Thyroid gland (tissue), 4 donors: ENCODE measurements at places on chromosomes 2 and 18. TPM values are rescaled to one million over a fixed set of nuclear protein-coding genes. Genes with fewer than 3 reads are reported as not detected.

Gene CCDC85A
- 30.4 TPM for total RNA-seq

DNA sequence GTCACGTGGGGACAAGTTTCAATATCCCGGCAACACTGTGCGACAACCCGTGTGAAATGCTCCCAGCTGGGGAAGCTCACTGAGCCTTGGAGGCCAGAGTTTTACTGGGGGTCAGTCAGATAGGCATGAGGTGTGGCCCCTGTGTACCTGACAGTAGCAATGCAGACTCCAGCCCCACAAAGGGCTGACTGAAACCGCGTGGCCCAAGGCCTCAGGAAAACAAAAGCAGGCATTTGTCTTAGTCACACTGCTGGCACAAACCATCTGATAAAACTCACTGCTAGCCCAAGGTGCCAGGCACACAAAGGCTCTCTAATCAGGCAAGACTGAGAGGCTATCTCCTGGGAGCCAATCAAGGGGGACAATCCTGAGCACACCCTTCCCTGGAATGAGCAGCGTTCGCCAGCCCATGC lies 786.6 kb upstream of the RAB6C start:
- no peak overlapping the region for H3K4me3 ChIP-seq
- H3K4me1 ChIP-seq, result peaks cover 28% of the 10 kb centered on the region
- no peaks in the 10 kb centered on the region for H3K27me3 ChIP-seq

GRCh38 chr18:55838319-55838718 lies 250.3 kb upstream of the TCF4 start:
- no peak overlapping the region for H3K27ac ChIP-seq
- no peaks in the 10 kb centered on the region for H3K27me3 ChIP-seq
- DNase-seq, result no peak
- H3K4me3 ChIP-seq, result no peak overlapping the region
- no peaks in the 10 kb centered on the region for H3K36me3 ChIP-seq

GRCh38 chr2:234386971-234387370 lies 109.9 kb downstream of the ARL4C start:
- no peaks in the 10 kb centered on the region for H3K4me1 ChIP-seq
- no peak for DNase-seq
- H3K36me3 ChIP-seq, result no peaks in the 10 kb centered on the region

- no peak overlapping the region for H3K4me3 ChIP-seq
- no peaks in the 10 kb centered on the region for H3K4me1 ChIP-seq
- H3K27me3 ChIP-seq, result no peaks in the 10 kb centered on the region
- no peak overlapping the region for H3K27ac ChIP-seq
These were observed 161.5 kb downstream of the CAPN13 start for GRCh38 chr2:30645745-30646119.

- no peak overlapping the region for H3K4me3 ChIP-seq
- no peaks in the 10 kb centered on the region for H3K36me3 ChIP-seq
- H3K27me3 ChIP-seq, result no peaks in the 10 kb centered on the region
- no peak overlapping the region for H3K27ac ChIP-seq
These were observed 73.6 kb downstream of the MAIP1 start for GRCh38 chr2:200028998-200029397.

DNA sequence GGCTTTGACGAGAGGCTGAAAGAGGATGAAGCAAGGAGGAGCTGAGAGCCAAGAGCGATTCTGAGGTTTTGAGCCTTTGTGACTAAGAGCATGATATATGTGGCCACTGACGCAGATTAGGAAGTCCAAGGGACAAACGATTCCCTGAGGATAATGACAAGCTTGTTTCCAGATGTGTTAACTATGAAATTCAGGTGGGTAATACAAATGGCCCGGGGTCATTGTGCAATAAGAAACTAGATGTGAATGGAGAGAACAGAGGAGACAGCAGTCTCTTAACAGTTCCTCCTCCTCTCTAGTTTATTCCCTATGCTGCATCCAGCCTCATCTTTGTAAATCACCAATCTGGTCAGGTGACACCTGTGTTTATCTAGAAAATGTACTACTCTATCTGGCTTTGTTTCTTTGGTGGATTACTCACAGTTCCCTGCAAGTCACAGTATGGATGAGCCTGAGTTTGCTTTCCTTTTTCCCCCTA lies 84.2 kb downstream of the SOCS6 start:
- H3K27ac ChIP-seq, result no peak overlapping the region
- H3K4me3 ChIP-seq, result no peak overlapping the region
- DNase-seq, result no peak
- no peaks in the 10 kb centered on the region for H3K36me3 ChIP-seq

DNA sequence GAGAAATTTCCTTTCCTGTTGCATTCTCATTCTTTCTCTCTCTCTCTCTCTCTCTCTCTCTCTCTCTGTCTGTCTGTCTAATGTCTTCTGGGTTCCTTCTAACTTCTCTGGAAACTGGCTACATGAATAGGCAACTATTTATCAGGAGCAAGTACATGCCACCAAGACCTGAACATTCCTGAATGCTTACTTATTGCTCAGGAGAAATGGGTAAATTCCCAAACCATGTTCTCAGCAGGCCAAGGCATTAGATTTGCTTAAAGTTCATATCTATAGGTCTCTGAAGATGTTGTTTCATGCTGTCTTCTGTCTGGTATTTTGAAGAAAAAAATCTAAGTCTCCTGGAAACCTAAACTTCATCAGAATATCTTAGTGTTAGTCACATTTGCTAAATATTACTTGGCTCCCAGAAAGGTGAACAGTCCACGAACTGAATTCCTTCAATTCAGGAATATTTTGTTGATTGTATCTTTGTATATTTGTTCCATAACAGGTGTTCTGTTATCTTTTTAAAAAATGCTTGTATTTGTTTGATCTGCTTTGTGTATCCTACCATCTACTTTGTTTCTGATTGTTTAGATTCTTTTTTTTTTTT lies 77.2 kb upstream of the FIGN start:
- no peak for DNase-seq
- no peaks in the 10 kb centered on the region for H3K4me1 ChIP-seq
- no peaks in the 10 kb centered on the region for H3K36me3 ChIP-seq
- H3K4me3 ChIP-seq, result no peak overlapping the region

DNA sequence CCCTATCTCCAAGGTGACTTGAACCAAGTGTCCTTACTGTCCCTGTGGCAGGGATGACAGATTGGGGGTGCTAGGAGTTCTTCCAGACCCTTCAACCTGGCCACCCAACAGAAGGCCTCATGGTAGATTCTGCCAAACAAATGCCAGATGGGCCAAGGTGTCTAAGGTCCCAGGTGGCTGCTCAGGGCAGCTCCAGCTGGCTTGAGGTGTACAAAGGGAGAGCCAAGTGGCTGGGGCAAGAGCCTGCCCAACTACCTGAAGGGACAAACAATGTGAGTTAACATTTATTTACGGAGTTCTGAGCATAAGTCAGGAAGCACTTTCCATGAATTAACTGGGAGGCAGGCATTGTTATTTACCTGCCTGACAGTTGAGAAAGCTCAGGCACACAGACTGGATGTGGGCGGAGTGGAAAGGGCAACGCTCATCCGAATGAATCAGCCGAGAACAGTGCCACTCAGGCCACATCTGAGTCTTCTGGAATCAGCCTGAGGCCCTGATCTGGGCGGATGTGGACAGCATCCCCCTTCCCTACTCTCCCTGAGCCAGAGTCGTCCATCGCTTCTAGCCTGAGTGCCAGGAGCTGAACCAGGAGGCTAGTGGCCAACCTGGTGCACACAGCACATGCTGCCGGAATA lies 4.4 kb upstream of the KCNIP3 start:
- no peak overlapping the region for H3K27ac ChIP-seq
- H3K36me3 ChIP-seq, result no peaks in the 10 kb centered on the region
- H3K27me3 ChIP-seq, result no peaks in the 10 kb centered on the region
- no peak for DNase-seq
- no peak overlapping the region for H3K4me3 ChIP-seq

DNA sequence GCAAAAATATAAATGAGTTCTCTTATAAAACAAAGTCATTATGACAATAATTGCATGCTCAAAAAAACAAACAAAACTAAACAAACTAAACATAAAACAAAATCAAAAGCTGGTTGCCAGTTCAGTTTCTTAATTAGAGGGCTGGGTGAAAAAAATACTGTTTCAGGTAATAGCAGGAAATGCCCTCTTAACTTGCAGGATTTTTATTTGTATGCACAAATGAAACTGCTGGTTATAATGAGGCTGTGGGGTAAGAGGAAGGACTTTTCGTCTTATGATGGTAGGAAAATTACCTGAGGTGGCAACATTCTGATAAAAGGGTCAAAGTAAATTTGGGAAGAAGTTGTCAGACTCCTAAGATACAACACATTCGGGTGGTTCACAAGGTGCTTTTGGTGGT lies 21.5 kb upstream of the CDKL4 start:
- H3K27ac ChIP-seq, result no peak overlapping the region
- H3K36me3 ChIP-seq, result peaks cover 8% of the 10 kb centered on the region
- H3K27me3 ChIP-seq, result no peaks in the 10 kb centered on the region

- no peaks in the 10 kb centered on the region for H3K27me3 ChIP-seq
- no peak overlapping the region for H3K4me3 ChIP-seq
- peaks cover 6% of the 10 kb centered on the region for H3K4me1 ChIP-seq
- DNase-seq, result no peak
These were observed 117.0 kb upstream of the ARL5A start for GRCh38 chr2:151945186-151945585.

DNA sequence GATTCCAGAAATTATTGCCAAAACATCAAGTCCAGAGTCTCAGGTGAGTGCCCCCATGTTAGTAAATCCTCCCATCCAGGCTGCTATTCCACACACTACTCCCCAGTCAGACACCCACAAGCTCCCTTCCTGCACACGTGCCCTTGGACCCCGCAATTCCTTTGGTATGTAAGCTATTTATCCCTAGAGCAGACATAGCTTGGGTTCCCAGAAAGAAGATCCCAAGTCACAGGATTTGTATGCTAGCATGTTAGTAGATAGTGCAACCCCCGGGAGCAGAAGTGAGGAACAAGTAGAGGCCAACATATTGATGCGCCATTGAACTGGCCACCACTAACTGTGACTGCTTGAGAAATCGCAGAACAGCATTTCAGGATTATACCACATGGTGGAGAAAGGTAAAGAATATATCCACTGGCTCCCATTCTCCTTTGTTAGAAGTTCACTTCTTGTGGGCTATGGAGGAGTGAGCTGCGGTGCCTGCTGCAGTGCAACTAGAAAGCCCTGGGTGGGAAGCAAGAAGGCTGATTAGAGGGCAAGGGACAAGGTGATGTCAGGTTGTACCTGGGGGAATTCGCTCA lies 137.5 kb upstream of the CHAC2 start:
- no peak overlapping the region for H3K27ac ChIP-seq
- no peak overlapping the region for H3K4me3 ChIP-seq
- no peaks in the 10 kb centered on the region for H3K27me3 ChIP-seq
- no peaks in the 10 kb centered on the region for H3K36me3 ChIP-seq
- no peaks in the 10 kb centered on the region for H3K4me1 ChIP-seq

DNA sequence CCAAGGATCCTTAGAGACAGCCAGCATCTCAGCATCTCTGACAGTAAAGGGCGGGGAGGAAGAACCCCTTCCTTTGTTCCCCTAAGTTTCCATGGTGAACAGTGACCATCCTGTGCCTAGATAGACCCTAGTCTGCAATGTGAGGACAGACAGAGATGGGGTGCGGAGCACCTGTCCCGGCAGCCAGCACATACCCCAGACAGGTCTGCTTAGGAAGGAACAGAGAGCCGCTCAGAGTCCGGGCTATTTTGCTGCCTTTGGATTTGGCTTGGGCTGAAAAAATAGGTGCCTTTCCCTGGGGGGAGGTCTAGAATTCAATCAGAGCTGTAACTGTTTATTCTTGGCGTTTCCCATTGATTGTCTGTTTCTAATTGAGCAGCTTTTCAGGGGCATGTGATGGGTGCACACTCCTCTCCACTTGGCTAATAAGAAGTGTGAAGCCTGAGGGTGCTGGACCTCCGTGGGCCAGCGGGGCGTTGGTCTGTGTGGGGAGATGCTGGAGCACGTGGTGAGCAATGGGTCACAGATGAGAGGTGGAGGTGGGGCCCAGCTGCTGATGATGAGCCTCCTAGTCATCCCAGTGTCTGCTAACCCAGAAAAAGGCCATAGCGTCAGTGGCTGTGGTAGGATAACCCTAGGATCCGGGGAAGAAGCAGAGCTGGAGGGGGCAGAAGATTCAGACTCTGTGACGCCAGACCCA lies 236.8 kb downstream of the SEPTIN10 start:
- no peak overlapping the region for H3K27ac ChIP-seq
- DNase-seq, result no peak
- no peak overlapping the region for H3K4me3 ChIP-seq
- H3K4me1 ChIP-seq, result peaks cover 19% of the 10 kb centered on the region

- no peaks in the 10 kb centered on the region for H3K27me3 ChIP-seq
- no peaks in the 10 kb centered on the region for H3K36me3 ChIP-seq
- no peaks in the 10 kb centered on the region for H3K4me1 ChIP-seq
- DNase-seq, result no peak
- no peak overlapping the region for H3K27ac ChIP-seq
These were observed 113.7 kb downstream of the OSR1 start for GRCh38 chr2:19244460-19245363.

- no peaks in the 10 kb centered on the region for H3K36me3 ChIP-seq
- no peaks in the 10 kb centered on the region for H3K27me3 ChIP-seq
- no peak for DNase-seq
- no peak overlapping the region for H3K4me3 ChIP-seq
These were observed 36.7 kb downstream of the CCDC138 start for GRCh38 chr2:108823286-108823685.

DNA sequence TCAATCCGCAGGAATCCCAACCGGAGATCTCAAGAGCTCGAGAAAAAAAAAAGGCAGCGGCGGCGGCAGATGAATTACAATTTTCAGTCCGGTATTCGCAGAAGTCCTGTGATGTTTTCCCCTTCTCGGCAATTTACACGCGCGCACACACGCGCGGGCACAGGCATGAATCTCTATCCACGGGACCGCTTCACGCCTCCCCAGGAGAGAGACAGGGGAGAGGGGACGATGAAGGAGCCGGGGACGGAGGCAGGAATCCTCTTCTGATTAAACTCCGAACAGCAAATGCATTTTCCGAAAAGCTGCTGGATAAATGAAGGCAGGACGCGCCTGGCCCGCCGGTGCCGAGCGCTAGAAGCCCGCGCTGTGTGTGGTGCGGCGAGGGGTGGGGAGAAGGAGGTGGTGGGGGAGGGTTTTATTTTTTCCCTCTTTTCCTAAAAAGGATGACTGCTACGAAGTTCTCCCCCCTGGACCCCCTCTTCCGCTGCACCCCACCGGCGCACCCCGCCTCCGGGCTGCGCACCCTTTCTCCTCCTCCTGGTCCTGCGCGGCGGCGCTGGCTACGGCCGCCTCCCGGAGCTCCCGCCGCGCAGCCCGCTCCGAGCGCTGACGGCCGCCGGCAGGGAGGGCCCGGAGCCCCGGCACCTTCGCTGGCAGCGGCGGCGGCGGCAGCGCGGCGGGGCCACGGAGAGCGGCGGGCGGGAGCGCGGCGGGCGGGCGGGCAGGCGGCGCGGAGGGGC lies at the start of gene BCL2:
TSS of gene BCL2 (minus strand) at position 387 of the 740 bp plus-strand sequence.
- H3K4me3 ChIP-seq, result peak within 1 kb of the TSS; percentile 81
- peak within 1 kb of the TSS; percentile 65 for H3K27ac ChIP-seq
- peaks cover 21% of the 10 kb centered on the region for H3K4me1 ChIP-seq
- H3K27me3 ChIP-seq, result no peaks in the 10 kb centered on the region

DNA sequence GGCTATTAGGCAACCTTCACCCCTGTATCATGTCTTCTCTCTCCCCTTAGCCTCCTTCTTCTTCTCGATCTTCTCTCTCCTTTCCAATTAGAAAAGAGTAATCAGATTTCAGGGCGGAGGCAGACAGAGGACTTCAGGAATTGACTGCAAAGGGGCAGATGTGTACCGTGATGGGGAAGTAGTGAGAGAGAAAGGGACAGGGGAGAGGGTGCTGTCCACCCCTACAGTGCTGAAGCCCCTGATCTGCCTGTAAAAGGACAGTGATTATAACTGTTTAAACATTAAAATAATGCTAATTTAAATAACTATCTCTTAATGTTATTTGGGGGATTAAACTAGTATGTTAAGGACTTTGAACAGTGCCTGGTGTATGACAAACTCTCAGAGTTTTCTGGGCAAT lies 178.5 kb downstream of the ACTR3 start:
- H3K27ac ChIP-seq, result no peak overlapping the region
- H3K4me1 ChIP-seq, result no peaks in the 10 kb centered on the region
